ENCODE measurements at places on chromosomes 5 and 9.

GRCh38 chr5:22998362-22998761 is 145.2 kb upstream of the CDH12 start:
- no peak for DNase-seq

- DNase-seq, result no peak
Observed at GRCh38 chr9:96317335-96317980, 15.5 kb upstream of the HSD17B3 start.

DNA sequence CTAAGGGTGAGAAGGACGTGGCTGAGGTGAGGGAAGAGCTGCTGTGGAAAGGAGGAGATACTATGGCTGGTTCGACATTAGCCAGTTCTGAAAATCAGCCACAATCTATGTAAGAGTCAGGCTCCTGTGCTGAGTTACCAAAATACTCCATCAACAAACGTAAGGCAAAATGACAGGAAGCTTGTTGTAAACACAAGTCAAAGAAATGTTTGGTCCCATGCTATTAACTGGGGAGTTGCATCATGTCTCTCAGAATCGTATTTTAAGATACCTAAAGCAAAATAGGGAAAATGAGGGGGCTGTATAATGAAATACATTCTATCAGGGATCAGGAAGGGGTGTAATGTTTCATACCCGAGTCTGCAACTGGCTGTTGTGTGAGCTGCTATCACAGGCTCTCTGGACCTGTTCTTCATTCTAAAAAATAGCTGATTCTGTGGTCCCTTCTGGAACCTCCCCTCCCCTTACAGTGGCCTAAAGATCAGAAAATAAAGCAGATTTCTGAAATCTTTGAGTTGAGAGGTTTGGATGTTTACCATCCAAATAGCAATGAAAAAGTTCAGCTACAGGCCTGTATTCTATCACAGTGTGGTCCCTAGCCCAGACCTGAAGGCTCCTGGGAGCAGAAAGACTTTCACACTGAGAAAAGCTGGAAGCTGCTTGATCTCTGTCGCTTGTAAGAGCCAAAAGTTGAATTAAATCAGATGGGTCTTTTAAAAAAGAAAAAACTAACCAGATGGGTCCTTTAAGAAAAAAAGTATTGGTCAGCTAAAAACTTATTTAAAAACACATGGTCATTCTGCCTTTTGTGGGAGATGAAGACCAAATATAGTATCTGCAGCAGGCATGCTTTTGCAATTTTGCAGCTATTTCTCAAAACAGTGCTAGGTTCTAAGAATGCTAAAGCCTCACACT is 97.8 kb upstream of the SMC5 start:
- no peak for DNase-seq

DNA sequence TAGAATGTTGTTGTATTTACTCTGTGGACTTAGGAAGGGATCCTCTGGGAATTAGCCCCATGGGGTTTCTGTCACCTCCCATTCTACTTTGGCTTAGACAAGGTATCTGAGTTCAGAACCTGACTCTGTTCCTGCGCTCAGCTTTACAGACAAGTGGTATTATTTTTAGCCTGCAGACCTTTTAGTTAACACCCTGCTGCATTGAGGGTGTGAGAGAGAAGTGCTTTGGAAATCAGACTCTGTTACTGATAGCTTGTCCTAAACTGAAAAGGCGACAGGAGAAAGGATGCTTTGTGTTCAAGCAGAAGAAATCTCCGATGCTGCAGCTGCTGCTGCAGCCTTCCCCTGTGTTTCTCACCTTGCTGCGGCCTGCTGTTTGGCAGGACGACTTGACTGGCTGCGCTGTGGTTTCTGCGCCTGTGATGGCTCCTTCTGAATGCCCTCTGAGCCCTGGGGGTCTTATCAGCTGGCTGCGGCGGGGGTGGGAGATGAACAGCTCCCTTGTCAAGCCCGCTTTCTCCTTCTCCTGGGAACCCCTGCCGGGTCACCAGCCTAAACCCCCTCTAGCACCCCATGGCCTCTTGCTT is 61.9 kb downstream of the PGM5 start:
- DNase-seq, result no peak

- DNase-seq, result no peak
Observed at GRCh38 chr5:102771435-102771834, 16.3 kb downstream of the PAM start.

DNA sequence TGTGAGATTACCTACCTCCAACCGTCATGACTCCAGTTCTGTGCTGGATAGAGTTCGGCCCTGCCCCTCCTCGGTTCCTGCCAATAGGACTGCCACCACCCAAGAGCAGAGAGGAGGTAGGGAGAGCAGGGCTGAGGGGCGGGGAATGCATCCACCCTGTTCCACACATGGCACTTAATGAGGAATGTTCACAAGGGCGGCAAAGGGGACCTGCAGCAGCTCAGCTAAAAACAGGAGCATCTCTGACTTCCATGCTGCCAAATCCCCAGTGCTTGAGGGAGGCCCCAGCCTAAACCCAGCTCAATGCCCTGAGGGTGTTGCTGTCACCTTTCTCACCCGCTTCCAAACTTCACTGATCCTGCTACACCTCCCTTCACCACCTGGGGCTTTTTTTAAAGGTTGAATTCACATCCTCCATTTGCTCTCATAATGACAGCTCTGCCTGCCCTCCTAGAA is 7.8 kb upstream of the DELE1 start:
- no peak for DNase-seq

DNA sequence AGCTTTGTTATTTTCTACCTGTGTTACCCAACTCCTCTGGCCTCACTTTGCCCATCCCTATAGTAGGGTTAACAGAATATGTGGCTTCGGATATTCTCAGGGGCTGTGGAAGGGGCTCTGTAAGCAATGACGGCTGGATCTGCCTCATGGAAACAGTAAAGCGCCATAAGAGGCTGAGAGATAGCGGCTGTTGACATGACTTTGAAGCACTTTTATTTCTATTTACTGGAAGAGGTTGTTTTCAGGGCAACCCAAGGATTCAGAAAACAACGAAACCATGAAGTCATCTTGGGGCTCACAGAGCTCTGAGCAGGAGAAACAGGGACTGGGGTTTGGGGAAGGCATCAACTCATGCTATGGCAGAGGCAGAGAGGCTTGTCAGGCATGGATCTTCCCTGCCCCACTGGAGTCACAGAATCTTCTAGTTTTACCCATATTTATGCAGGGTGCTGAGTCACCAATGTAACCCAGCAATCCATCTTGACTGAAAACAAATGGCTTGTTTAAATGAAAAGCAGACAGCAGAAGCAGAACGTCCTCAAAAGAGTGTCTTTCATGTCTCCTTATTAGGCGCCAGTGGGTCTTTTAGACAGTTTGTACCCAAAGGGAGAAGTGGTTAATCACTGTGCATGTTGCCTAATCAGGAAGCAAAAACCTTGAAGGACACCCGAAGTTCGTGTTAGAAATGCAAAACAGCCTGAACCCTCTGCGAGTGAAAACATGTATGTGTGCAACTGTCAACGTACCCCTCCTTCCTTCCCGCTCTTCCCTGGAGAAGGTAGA is 113.0 kb downstream of the COL23A1 start:
- DNase-seq, result no peak

- no peak for DNase-seq
Observed at GRCh38 chr5:169450464-169450863, 133.1 kb upstream of the SPDL1 start.

DNA sequence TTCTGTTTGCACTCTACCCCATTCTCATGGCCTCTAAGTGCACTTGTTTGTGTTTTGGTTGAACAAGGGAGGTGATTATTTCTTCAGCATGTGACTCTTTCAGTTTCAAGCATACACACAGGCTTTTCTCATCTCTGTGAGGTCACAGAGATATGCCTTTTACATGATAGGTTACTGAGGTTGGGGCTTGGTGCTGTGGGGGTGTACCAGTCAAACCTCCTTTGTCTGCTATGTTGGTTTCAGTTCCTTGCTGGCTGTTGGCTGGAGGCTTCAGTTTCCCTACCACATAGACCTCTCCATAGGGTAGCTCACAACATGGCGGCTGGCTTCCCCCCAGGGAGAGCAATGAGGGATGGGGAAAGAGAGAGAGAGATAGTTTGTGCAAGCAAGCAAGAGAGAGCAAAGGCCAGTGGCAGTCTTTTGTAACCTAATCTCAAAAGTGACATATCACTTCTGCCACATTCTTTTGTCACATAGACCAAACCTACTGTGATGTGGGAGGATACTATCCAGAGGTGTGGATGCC is 96.7 kb upstream of the SEMA6A start:
- no peak for DNase-seq

- no peak for DNase-seq
Observed at GRCh38 chr9:125969462-125969861, 222.3 kb downstream of the PBX3 start.

DNA sequence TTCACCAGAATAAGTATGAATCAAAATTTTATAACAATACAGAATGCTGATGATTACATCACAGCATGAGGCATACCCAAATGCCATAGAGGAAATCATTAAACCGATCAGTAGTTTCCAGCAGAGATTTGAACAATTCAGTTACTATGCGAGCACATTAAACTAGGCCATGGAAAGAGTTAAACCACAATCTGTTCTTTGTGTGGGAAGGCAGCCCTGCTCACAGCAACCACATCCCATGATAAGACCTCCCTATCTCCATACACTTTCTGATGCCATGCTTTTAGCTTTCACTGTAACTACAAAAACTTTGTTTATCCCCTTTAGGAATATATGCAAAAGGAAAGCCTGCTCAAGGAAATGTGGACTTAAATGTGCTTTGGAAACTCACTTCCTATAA is 4.5 kb downstream of the NFIB start:
- DNase-seq, result no peak

DNA sequence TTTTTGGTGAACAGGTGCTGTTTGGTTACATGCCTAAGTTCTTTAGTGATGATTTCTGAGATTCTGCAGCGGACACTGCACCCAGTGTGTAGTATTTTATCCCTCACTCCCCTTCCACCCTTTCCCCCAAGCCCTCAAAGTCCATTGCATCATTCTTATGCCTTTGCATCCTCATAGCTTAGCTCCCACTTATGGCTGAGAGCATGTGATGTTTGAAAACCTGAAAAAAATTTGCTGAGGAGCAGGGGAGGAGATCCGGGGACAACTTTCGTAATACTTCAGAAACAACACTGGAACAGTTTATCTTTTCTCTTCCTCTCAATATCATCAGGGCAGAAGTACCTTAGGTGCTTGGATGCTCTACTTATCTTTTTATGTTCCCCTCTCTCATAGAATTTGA is 226.4 kb downstream of the ADAMTS6 start:
- DNase-seq, result no peak

- no peak for DNase-seq
Observed at GRCh38 chr5:54616031-54616430, 98.5 kb downstream of the SNX18 start.

DNA sequence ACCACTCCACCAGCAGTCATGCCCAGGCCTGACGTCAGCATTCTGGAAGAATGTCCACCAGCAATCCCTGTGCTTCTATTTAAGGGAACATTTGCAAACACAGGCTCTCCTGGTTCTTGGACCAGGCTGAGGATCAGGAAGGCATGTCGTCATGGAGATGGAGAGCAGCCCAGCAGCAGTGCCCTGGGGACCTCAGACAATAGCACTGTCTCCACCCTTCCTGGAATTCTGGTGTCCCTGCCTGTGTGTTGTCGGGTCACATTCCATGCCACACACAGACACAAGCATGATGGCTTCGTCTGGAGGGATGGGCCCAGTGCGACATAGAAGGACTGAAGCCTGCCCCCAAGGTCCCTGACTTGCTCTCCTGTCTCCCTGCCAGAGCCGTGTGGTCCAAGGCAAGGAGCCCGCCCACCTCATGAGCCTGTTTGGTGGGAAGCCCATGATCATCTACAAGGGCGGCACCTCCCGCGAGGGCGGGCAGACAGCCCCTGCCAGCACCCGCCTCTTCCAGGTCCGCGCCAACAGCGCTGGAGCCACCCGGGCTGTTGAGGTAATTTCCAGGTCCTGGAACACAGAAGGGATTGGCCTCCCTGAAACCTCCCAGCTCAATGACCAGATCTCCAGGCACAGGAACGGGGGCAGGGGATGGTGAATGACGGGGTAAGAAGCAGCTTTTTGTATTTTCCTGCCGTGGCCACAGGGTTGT is 43.8 kb downstream of the STOM start:
- no peak for DNase-seq

DNA sequence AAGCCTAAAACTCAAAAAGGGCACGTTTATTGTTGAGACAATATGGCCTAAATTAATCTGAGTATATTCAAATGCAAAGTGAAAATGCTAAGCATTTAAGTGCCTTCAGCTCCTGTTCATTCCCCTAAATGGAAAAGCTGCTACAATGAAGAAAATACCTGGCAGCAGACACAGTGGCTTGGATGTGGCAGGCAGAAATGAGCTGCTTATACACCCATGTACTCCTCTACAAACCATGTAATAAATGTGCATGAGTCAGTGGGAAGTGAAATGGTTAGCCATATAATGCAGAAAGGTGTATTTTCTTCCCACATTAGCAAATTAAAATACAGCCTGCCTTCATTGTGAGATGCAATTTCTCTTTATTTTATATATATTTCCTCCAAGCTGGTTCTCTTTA is 859.2 kb upstream of the SEMA6A start:
- DNase-seq, result no peak

DNA sequence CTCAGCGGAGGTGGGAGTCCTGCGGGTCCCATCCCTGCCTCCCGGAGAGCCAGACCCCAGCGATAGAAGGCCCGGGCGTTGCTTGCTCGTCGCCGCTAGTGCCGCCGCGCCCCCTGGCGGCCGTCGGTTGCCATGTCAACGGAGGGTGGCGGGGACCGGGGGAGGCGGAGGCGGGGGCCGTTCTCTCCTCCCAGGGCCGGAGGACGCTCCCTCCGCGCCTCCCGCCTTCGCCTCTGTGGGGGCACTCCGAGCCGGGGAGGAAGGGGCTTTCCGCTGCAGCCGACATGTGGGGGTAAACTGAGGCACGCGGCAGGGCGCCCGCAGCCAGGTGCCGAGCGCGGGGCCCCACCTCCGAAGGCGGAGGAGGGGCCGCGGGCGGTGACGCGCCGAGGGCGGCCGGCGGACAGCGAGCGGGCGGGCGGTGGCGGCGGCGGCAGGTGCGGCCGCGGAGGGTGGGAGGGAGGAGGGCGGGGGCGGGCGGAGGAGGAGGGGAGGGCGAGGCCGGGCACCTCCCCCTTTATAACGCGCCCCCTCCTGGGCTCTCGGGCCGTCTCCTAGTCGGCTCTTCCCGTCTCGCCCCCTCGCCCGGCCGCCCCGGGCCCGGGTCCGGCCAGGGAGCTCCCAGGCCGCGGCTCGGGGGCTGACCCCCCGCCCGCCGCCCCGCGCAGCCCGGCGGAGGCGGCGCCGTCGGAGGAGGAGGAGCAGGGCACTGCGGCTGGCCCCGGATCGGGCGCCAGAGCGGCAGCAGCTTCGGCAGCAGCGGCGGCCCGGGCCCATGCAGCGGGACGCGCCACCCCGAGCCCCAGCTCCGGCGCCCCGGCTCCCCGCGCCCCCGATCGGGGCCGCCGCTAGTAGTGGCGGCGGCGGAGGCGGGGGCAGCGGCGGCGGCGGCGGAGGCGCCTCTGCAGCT is 556 bp upstream of the CDK9 start:
- DNase-seq, result peak; percentile 30

All from SHP77 treated with DMSO at 0.1 percent for 48 hours (cell line).